ENCODE measurements at places on chromosomes 12 and 14.

DNA sequence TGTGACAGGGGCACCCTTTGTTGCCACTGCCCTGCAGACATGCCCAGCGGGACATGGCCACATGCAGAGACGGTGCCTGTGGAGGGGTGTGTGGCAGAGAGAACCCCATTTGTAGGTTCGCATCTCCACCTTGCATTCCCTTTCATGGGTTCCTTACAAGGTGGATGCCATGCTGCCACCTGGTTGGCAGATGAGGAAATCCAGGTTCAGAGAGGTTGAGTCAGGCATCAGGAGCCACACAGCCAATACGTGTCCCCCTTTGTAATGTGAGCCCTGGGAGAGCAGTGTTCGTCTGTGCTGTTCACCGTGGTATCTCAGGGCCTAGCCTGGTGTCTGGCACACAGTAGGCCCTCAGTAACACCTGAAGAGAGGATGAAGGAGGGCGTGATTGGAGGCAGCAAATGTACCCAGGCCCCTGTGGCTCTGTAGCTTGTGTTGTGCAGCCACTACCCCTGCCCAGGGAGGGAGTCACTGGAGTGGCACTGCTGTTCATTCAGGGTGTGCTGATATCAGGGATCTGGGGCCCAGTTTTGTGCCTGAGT is 9.1 kb downstream of the SH2B3 start:
- no peak for DNase-seq

GRCh38 chr12:24743941-24744793 is 204.7 kb downstream of the BCAT1 start:
- DNase-seq: no peak

DNA sequence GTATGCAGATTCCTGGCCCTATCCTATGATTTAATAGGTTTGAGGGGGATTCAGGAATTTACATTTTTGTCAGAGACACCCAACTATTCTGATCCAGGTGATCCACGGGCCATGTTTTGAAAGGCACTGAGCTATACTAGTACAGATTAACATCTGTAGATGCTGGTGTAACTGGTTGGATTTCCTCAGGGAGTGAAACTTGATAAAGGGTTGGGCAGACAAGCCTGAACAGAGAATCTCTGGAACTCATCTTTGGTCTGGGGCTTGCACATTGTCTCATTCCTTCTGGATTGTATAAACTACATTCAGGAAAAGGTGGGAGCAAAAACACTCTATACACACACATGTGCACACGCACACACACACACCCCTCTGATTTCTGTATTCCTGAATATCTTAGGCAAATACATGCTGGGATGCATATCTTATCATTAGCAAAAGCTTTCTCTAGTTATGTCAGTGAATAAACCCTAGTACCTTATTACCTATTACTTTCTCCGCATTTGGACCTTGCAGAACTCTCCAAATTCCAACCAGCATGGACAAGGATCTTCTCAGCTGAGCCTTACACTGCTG is 104.6 kb downstream of the SLC38A1 start:
- no peak for DNase-seq

GRCh38 chr12:47652521-47653234 is 53.2 kb downstream of the RPAP3 start:
- DNase-seq: no peak

GRCh38 chr14:68884031-68885030 is 91.5 kb upstream of the ZFP36L1 start:
- DNase-seq: no peak

DNA sequence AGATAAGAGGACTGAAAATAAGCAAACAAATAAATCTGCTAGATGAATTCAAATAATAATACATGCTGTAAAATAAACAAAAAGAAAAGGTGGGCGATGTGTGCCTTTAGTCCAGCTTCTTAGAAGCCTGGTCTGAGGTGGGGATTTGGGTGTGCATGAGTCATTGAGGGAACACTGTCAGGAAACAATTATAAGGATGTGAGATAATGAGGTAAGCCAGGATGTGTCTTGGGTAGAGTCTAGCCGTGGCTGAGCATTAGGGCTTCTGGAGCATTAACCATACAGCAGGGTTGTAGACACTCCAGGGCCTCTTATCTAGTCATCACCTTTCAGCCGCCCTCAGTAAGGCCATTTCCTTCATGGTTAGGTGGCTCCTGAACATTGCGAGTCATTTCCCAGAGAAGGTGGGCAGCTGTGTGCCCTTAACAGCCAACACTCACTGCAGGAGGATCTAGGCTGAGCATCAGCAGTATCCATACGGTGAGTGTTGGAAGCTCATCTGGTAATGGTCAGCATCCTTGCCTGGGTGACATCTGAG is 405.6 kb downstream of the GLT1D1 start:
- no peak for DNase-seq

Data from stimulated activated CD8-positive, alpha-beta memory T cell treated with anti-CD3 and anti-CD28 coated beads, Interleukin-2, amount 100 ng/mL, for 1 hour (primary cell).